ENCODE measurements at places on chromosomes 1 and 21. TPM values are rescaled to one million over a fixed set of nuclear protein-coding genes. Genes with fewer than 3 reads are reported as not detected.

DNA sequence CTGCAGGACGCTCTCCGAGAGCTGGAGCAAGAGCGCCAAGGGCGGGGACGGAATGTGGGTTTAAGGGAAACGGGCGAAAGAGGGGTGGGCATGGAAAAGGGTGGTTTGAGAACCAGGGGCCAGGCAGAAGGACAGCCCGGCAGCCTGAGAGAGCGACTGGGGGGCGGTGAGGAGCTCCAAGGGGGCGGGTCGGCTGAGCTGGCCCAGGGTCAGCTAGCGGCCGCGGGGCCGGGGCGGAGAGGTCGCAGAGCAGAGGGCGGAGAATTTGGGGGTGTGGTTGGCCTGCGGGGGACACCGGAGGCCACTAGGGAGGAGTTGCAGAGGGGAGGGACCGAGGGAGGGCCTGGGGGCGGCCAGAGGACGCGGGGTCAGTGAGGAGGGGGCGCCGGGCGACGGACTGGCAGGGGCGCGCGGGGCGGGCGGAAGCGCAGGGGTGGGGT, 54.7 kb downstream of the NDUFS5 start:
- DNase-seq: no peak

DNA sequence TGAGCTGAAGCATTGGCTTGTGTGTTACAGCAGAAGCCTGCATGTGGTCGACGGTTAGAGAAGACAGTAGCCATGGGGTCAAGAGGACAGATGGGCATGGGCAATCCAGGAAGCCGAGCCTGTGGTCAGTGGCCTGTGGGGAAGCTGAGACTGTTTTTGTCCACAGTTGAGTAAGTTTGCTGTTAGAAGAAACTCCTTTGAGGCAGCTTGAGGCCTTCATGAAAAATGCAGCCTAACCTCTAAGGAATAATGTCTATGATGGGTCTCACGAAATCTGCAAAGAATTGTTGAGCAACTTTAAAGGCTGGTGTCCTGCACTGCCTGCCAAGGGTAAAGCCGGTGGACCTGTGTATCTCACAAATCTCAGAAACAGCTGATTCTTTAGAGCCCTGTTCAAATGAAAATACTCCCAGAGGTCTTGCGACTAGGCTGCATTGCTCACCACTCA, 322.4 kb downstream of the SETD4 start:
- DNase-seq: peak; percentile 92

DNA sequence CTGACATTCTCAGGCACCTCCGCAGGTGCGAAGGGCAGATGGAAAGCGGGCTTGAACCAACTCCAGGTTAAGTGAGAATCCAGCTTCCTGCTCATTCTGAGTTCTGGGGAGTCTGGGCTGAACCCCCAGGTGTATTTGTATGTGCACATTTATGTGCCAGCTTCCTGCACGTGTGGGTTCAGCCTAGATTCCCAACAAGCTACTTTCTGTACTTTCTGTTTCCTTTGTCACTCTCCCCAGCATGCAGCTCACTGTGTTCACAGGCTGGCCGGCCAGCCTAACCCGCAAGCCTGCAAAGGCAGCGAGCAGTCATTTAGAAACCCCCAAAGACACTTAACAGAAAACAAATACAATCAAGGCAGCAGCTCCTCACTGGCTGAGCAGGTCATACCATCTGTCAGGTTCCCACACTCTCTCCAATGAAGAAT, 1.3 kb upstream of the IL19 start:
- DNase-seq: no peak

DNA sequence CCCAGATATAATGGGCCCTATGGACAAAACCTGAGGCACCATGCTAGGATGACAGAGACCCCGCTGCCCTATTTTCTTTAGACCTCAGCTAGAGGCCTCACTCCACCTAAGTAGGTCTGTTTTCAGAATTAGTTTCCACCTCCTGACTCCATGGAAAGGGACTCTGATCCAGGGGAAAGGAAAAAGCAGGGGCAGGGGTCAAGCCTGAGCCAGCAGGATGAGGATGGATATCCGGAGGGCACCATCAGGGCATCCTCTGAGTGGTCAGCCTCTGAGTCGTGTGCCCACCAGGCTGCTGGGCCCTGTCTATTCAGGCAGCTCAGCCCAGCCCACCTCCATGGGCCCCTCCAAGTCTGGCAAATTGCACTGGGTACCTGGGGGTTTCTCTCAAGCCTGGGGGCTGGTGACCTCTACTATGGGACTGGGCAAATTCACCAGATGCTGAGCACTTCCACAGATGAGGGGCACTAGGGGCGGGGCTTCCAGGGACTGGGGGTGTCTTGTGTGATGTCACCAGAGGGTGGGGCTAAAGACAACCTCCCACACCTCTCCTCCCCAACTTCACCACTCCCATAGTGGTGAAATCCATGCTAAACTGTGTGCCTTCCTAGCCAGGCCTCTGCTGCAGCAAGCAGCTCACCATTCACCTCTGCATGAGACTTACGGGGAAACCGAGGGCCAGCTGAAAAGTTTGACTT, 5.5 kb downstream of the PAQR7 start:
- DNase-seq: no peak

DNA sequence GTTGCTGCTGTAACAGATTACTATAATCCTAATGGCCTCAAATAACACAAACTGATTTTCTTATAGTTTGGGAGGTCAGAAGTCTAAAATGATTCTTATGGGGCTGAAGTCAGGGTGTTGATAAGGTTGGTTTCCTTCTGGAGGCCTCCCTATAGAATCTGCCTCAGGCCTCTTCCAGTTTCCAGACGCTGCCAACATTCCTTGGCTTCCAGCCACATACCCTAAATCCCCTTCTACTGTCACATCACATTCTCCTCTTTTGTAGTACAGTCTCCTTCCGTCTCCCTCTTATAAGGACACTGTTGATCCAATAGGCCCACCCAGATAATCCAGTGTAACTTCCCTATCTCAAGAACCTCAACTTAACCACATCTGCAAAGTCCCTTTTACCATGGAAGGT, 145.3 kb upstream of the NCAM2 start:
- DNase-seq: no peak

Gene CYP4A11
- total RNA-seq: not detected

Gene MANEAL
- 2.5 TPM for total RNA-seq
